ENCODE measurements at places on chromosomes 7 and 10.
A peak's percentile ranks its signal among the peaks of the same experiment; 100 is the strongest.

GRCh38 chr10:18497806-18498369, 153.5 kb downstream of the NSUN6 start:
- no peak for DNase-seq

GRCh38 chr7:105106473-105106872, 92.5 kb downstream of the KMT2E start:
- no peak for DNase-seq

DNA sequence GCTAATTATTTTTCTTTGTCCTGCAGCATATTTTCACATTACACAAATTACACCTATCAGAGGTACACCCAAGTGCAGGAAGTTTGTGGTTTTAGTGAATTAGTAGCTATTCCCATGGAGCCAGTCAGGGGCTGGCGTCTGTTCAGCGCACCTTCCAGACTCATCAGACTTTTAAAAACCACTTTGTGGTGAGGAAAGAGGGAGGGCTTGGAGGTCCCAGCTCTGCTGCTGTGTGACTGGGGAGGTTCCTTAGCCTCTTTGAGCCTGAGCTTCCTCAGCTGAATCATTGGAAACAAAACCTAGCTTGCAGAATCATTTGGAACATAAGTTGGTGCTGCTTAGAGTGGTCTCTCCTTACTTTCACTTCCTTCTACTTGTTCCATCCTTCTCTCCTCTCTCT, 175.4 kb downstream of the SORCS3 start:
- DNase-seq: no peak

GRCh38 chr10:124993736-124994451, 52.0 kb downstream of the ZRANB1 start:
- no peak for DNase-seq

- DNase-seq: no peak
Measured at GRCh38 chr7:2072042-2072441, 160.7 kb downstream of the MAD1L1 start.

DNA sequence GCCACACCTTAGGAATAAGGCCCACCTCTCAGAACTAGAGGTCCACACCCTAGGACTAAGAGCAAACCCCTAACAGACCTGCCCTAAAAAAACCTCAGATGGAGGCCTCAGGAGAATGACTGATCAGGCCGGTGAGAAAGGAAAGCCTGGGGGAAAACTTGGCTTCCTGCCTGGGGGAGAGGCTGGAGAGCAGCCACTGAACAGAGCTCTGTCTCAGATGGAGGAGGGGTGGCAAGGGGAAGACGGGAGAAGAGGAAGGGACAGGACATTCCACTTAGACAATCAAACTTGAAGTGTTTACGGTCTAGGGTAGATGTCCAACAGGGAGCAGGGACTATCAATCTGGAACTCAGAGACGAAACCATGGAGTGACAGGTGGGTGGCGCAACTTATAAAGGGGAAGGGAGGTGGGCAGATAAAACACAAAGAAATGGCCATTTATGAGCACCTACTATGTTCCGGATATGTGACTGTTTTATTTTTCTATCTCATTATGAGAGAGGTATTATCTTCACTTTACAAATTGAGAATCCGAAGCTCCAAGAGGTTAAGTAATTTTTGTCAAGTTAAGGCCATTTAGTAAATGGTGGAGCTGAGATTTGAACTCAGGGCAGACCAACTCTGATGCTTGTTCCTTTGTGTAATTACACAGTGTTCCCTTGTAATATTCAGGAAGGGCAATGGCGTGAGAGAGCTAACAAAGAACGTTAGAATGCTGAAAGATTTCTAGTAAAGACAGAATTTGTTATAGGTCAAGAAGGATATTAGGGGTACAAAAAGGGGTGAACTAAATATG, 82.6 kb downstream of the DNMBP start:
- DNase-seq: peak; percentile 41
